CD4-positive, alpha-beta T cell treated with Interleukin-12 subunit alpha and Interleukin-12 subunit beta, for 1 hour (primary cell): ENCODE measurements at places on chromosomes 2 and 18.
A peak's percentile ranks its signal among the peaks of the same experiment; 100 is the strongest.

DNA sequence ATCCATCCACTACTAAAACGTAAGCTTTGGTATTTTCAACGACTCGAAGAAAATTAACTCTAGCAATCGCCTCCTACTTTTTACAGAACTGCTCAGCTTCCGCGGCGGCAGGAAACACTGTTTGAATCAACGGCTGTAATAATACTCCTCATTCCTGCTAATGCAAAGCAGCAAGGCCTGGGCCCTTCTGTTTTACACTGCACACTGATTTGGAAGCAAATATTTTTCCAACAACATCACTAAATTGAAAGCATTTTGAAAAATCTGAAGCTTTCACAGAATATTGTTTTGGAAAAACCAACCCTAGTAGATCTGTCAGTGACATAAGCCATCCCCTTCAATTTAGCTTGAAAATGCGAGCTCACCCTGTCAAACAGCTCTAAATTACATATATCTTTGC is 261.2 kb downstream of the TXNL1 start:
- no peak for DNase-seq

GRCh38 chr18:14943967-14944636 is 196.1 kb downstream of the ANKRD30B start:
- no peak for DNase-seq

GRCh38 chr2:200185628-200186000 is 120.9 kb upstream of the SPATS2L start:
- DNase-seq, result no peak

- no peak for DNase-seq
Observed at GRCh38 chr2:121640380-121641316, 8.6 kb downstream of the CLASP1 start.

GRCh38 chr2:233062451-233062850 is 2.3 kb downstream of the INPP5D start:
- DNase-seq, result no peak

DNA sequence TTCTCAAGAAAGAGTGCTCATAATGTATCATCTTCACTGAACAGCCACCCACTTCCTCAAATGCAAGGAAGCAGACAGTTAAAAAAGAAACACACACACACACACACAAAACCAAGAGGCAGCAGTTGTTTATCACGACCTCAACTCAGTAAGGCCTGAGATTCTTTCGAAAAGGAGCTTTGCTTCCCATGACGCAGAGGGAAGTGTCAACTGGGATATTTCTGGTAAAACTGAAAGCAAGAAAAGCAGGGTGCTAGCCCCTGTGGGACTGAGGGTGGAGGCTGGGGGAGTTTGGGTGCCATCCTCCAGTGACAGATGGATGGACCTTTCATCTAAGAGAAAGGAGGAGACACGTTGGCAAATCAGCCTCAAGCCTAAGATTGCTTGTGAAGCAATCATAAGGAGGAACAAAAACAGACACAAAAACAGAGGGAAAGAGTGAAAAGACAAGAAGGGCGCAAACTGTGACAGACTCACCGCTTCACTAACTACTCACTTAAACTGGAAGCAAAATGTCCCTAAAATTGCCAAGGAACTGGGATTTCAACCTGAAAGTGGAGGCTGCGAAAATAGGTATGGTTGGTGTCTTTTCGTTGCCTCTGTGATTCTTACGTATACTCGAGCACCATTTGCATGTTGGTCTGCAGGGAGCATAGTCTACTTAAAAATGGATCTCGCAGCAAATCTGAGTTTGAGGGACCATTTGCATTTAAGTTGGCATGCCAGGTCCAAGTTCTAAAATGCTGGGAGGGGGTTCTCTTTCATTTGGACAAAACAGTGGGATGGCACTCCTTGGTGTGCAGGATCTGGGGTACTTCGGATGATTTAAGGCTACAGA is at the start of gene ARHGAP25:
ARHGAP25 (plus strand) TSS at position 124 of the 838 bp plus-strand sequence; CDS start at position 513, 389 bp downstream.
- peak; percentile 63 for DNase-seq

DNA sequence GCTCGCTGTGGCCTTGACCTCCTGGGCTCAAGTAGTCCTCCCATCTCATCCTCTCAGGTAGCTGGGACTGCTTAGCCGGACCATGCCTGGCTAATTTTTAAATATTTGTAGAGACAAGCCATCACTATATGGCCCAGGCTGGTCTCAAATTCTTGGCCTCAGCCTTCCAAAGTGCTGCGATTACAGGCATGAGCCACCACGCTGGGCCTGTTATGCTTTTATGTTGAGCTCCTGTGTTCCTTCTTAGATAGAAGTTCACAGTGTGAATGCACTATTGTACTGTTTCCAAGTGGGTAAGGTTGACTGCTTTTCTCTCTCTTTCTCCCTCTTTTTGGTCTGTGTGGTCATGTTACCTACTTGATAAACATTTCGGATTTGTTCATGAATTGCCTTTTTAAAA is 61.9 kb downstream of the SMCHD1 start:
- no peak for DNase-seq

- no peak for DNase-seq
Observed at GRCh38 chr2:188079196-188079595, 212.5 kb upstream of the GULP1 start.

- no peak for DNase-seq
Observed at GRCh38 chr18:48136051-48136826, 205.8 kb upstream of the SMAD2 start.

DNA sequence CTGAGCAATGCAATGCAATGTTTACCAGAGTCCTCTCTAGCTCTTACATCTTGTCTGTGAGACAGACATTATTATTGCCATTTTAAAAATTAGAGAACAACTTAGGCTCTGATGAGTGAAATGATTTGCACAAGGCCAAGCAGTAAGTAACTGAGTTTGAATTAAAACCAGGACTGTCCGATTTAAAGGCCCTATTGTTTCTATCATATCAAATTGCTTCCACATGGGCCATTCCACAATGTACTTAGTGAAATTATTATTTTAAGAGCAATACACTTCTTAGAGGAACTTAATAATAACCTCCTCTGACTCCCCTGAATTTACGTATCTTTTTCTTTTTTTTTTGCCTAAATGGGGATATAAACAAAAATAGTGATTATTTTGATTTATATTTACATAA is 64.6 kb downstream of the PLCL1 start:
- DNase-seq, result no peak

- DNase-seq, result no peak
Observed at GRCh38 chr18:10418836-10419235, 35.6 kb upstream of the APCDD1 start.

- no peak for DNase-seq
Observed at GRCh38 chr2:212997526-212998020, 153.8 kb downstream of the IKZF2 start.

DNA sequence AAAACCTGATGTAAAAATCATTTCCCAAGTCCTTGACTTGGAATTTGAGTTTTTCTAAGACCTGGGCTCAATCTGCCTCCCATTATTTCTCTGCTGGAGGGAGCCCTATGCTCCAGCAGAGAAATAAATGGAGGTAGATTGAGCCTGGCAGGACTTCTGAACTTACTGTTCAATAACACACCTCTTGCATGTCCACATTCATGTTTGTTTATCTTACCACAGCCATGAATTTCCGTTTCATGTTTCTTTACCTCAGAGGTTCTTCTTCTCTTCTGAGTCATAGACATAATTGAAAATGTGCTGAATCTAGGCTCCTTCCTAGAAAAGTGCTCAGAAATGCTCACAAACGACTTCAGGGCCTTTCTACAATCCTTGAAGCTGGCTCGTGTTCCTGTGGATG is 170.8 kb downstream of the PMAIP1 start:
- DNase-seq, result no peak

DNA sequence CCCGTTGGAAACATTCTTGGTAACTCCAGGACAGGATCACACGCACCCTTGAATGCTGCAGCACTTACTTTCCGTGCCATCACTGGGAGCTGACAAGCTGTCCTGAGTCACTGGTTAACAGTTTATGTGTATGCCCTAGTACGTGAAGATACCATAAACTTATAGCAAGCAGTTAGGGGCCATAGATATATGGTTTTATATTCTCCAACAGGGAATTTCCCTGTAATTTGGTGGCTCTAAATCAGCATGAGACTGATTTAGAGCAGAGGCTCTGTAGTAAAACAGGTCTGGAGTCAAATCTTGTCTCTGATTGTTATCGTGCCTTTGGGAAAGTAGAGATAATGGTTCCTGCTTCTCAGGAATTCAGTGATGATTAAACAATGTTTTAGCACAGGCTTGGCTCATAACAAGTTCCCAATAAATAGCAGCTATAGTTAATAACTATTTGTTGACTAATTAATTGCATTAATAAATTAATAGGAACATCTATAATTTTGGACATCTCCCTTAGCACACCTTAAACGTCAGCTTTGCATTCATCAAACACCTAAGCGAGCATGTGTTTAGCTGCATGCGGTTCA is 215.2 kb downstream of the VAPA start:
- no peak for DNase-seq

GRCh38 chr2:175187378-175187777 is 5.9 kb upstream of the ATP5MC3 start:
- DNase-seq, result peak; percentile 21

DNA sequence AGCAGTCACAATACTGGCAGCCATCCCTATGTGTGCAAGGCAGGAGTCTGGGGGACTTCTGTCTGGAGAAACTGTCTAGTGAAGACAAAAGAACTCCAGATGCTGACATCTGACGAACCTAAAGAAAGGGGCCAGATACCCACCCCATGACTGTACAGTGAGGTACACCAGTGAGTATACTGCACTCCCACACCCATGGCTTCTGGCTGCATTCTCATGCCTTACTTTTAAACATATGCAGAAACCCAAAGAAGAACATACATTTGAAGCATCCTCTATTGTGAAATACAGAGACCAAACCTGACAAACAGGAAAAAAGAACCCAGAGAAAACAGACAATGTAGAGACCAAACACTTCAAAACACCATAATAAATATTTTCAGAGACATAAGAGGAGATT is 102.2 kb downstream of the ACTR3 start:
- DNase-seq, result no peak

- DNase-seq, result no peak
Observed at GRCh38 chr18:70329071-70329470, 40.2 kb downstream of the SOCS6 start.

DNA sequence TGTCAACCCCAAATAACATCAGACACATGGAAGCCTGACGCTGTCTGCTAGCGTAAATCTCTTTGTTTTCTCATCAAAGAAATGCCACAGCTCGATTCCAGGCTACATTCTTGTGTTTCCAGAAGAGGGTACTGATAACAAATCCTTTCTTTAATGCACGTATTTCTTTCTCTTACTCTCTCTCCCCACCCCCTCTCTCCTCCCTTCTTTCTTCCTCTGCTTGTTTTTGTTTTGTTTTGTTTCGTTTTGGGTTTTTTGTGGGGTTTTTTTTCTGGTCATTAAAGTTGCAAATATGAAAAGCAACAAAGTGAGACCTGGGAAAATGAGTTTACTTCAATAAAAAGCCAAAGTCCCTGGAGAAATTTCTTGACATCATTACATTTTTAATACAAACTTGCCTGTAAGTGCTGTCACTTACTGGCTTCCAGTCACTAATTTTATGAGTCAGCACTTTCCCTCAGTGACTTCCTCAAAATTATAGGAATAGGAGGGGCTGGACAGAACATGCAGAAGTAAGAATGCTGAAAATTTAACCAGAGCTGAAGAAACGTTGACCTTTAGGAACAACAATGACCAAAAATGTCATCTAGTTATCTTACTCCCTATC is 106.7 kb upstream of the NABP1 start:
- peak; percentile 70 for DNase-seq

GRCh38 chr2:127645395-127646291 is at the start of gene GPR17:
Gene GPR17 (plus strand): TSS chr2:127646153. CDS start chr2:127650736, 4,583 bp downstream.
- no peak for DNase-seq

DNA sequence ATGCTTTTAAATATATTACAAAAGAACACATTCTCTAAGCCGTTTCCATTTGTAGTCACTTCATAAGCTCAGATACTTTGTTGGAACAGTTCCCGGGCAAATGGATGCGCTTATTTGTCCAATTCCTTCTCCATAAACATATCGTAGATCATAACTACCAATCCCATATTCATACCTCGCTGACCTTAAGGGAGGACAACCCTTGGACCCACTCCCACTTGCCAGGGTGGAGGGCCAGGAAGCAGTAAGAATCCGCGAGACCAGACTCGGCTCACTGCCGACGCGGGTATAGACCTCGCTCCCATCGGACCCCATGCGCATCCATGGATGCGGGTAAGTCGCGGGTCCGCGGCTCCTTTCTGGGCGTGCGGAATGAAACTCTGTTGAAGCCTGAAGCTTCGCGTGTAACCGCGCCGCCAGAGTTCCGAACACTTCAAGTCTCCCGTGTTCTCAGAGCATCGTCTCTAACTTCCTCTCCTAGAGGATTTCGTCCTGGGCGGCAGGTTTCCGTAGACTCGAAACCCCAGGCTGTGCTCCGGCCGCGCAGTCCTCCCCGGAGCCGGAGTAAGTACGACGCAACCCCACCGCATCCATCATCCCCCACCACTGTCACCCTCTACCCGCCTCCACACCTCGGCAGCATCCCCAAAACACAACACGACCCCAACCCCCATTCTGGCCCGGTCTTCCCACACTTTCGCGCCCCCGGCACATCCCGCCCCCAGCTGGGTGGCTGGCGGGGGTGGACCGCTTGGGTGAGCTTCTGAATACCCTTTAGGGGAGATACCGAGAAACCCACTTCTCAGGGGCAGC is 1.1 kb downstream of the DSC3 start:
- DNase-seq, result no peak

DNA sequence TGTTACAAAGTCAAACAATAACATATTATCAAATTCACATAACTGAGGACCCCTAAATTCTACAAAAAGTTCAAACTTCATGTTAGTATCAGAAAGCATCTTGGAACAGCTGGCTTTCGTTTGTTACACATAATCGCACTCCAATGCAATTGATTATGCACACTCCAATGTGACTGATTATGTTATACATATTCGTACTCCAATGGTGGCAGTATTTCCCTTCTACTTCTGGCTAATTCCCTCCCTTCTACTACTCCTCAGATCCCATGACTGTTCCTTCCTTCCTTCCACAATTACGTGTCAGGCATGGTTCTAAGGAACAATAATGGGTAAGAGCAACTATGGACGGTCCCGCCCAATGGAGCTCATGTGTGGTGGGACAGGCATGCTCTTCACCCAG is 137.1 kb upstream of the CCDC150 start:
- DNase-seq, result no peak

- no peak for DNase-seq
Observed at GRCh38 chr2:69524799-69525198, 87.6 kb upstream of the NFU1 start.

- DNase-seq, result no peak
Observed at GRCh38 chr2:174325373-174326160, 9.2 kb upstream of the SP9 start.

GRCh38 chr2:237879991-237880560 is 20.7 kb downstream of the RAMP1 start:
- no peak for DNase-seq

GRCh38 chr2:156778916-156779315 is 342.7 kb downstream of the GPD2 start:
- DNase-seq, result no peak

DNA sequence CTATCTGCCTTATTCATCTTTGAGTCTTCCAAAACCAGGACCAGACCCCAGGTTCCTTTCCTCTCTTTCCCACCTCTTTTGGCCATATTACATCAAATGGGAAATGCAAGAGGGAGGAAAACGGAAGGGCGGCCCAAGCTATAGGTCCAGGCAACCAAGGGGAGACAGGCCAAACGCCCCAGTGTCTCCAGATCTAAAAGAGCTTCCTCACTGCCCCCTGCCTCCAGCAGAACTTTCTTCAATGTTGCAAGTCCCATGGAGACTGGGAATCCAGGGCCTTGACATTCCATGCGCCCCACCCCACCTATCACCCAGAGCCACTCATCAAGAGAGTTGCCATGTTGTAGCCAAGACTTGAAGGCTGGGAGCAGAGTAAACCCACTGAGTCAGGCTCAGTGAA is 15.4 kb downstream of the TNS1 start:
- no peak for DNase-seq

- no peak for DNase-seq
Observed at GRCh38 chr18:63924551-63924950, 16.8 kb downstream of the SERPINB10 start.
